ENCODE measurements at places on chromosomes 2 and 18. TPM values are rescaled to one million over a fixed set of nuclear protein-coding genes. Genes with fewer than 3 reads are reported as not detected.
A peak's percentile ranks its signal among the peaks of the same experiment; 100 is the strongest.

DNA sequence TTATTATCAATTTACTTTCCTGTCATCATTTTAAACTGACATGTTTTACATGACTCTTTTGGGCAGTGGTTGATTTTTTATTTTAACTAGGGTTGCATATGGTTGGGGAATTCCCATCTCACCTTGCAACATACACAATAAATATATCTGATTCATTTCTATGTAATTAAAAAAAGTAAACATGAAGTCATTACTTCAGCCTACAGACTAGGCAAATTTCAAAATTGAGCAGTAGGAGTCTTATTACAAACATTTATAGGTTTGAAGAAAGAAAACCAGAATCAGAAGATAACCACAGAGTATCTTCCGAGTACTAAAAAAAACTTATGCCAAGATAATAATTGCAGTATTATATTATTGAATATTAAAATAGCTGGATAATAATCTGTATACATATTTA is 377.0 kb upstream of the VRK2 start:
- DNase-seq: no peak

- peak; percentile 60 for DNase-seq
Observed at GRCh38 chr2:3423492-3424170, 44.1 kb downstream of the TRAPPC12 start.

GRCh38 chr18:45342166-45342565 is 273.1 kb upstream of the SLC14A2 start:
- DNase-seq: no peak

GRCh38 chr18:5738526-5738925 is 156.8 kb downstream of the TMEM200C start:
- no peak for DNase-seq

DNA sequence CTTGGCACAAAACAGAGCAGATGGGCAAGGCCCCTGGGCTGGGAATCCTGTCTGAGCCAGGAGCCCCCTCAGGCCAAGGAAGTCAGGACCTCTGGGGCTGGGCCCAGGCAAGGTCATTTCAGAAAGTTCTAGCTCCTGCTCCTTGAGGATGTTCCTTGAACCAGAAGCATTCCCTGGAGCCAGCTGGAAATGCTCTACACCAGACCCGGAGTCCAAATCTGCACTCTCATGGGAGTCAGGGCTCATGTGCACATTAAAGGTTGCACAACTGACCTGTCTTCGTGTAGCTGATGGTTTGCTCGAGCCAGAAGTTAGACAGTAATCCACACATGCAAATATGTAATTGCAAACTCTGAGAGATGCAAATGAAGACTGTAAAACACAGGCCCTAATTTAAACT is 18.0 kb downstream of the PARD6G start:
- no peak for DNase-seq

GRCh38 chr2:179729966-179730365 is 131.4 kb downstream of the ZNF385B start:
- no peak for DNase-seq

DNA sequence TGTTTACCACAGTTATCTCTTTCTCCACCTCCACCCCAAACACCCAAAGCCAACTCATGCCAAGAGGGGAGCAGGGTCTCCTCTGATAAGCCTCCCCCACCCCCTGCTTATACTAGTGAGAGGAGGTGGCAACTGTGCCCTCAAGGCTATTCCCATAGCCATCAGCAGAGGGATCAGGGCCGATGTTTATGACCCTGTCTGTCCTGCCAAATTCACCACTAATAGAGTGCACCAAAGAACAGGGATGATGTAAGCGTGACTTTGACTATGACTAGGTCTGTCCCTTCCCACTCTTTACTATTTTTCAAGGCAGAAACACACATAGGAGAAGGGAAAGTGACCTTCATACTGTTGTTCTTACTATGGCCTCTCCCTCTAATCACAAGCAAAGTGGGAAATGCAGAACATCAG is 74.6 kb downstream of the CLHC1 start:
- DNase-seq: no peak

DNA sequence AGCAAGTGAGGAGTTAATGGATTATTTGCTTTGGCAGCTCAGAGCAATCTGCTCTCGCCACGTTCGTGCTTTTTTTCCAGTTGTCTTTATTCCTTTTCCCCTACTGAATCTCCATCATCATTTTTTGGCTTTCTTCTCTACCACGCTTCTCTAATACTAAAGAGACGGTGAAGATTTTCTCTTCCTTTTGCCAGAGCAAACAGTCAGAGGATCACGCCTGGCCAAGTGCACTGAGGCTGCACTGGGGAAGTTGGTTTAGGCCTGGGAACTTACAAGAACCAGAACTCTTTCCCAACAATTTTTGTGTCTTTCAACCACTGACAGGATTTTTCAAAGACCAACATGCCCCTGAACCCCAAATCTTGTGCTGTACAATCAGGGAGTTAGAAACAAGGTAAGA is 172.3 kb downstream of the PID1 start:
- no peak for DNase-seq

DNA sequence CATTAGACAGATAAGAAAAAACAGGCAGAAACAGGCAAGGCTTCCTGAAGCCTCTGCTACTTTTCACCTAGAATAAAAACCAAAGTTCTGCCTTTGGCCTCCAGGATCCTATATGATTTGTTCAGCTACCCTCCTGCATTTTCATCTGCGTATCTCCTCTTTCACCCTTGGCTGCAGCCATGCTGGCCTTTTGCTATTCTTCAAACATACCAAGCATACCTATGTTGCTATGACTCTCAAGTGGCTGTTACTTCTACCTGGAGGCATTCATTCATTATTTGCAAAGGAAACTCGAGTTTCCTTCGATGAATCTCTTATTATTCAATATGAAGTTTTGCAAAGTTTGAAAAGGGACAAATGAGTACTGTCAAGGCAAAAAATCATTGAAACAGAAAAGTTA is 106.4 kb upstream of the HNMT start:
- no peak for DNase-seq

GRCh38 chr2:167487728-167488127 is 599.4 kb downstream of the XIRP2 start:
- no peak for DNase-seq

GRCh38 chr18:3027370-3027891 is 14.5 kb upstream of the LPIN2 start:
- no peak for DNase-seq

DNA sequence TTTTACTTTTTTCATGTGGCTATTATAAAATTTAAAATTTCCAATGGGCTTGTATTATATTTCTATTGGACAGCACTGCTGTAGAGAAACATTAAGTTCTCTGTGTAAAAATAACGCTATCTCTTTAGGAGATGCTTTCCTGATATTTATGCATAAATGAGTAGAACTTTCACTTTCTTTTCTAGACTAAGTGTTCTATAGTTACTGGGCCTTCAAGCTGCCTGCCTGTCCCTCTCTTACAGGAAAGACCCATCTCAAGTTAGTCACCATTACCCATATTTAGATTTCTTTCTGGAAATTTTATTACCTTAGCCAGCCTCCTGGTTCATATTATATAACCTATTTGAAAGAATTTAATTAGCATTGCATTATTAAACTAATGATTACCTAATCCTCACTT is 4.8 kb downstream of the ITGA4 start:
- DNase-seq: no peak

DNA sequence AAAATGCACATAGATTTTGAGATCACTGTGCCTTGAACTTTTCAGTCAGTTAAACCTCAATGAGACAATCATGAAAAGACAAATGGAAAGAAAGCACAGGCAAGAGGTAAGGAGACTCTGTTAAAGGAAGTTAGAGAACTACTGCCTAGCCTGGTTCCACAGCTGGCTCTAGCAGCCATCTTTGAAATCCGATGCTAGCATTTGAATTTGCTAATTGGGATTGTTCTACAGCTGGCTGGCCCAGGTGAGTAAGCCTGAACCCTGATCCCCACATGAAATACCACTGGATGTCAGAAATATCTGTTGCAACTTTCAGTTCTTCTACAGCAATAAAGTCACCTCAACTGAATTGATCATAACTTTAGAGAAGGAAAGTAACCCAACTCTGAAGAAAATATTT is 315.2 kb upstream of the CHAC2 start:
- no peak for DNase-seq

DNA sequence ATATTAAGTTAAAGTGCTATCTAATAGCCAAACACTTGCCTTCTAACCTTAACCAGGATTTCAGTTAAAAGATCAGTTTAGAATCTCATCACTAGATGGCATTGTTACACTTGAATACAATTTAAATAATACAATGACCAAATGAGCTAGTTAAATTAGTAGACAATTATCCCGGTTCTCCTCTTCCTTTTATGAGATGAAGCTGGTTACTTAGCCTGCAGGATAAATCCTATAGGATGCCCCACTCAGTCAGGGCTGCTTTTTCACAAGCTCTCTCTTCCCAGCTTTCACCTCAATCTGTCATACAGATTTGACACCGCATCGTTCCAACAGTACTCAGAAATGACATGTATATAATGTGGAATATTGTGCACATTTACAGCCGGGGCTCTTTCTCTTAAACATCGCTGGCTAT is 678.8 kb downstream of the KCNJ3 start:
- DNase-seq: no peak

DNA sequence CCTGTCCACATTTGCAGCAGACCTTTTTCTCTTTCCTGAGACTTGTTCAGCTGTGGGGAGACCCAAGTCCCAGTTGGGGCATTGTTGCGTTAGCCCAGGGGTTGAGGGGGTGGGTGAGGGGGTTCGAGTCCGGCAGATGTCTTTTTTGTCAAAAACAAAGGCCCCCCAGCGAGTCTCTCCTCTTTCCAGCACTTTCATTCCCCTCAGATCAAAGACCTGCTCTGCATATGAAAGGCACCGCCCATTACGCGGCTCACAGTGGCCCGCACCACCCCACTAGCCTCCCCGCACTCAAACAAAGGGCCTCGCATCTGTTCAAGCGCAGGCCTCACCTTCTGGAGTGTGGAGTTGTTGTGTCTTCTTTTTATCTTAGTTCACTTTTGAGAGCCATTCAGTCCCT is 25.2 kb downstream of the TRABD2A start:
- no peak for DNase-seq

GRCh38 chr2:6896930-6897759 is 19.6 kb downstream of the RSAD2 start:
- no peak for DNase-seq

DNA sequence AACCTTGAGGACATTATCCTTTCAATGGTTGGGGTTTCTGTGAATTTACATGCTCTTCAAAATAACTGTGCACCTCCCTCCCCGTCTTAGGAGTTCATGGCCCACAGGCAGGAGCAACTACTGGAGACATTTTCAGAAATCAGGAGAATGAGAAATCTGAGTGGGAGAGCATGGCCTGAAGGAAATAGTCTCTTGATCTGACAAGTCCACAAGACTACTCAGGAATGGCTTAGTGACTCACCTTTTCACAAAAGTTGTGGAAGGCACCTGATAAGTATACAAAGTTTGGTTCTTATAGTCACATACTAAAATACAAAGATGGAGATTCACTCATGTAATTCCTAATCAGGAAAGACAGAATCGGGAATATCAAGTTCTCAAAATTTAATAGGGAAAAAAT is 83.6 kb upstream of the NCKAP5 start:
- no peak for DNase-seq

- no peak for DNase-seq
Observed at GRCh38 chr2:141506135-141506534, 624.7 kb downstream of the LRP1B start.

DNA sequence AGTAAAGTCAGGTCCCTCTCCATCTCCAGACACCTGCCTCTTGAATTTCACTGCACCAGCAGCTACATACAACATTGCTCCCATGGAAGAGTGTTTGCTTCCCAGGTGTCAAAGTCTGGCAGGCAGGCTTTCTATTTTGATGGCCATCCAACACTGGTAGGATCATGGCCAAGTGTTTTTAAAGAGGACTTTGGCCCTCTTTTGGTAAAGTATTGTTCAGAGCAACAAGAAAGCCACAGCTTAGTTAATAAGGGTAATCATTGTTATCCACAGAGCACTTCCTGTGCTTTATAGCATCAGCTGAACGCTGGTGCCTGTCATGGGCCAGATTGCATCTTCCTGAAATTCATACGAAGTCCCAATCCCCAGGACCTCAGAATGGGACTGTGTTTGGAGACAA is 133.2 kb downstream of the NCK2 start:
- no peak for DNase-seq

- no peak for DNase-seq
Observed at GRCh38 chr2:43576981-43577892, 18.6 kb downstream of the THADA start.

Gene NT5DC4
- total RNA-seq: not detected

Gene SLC11A1
- total RNA-seq: 16.5 TPM

Gene KCNG2
- total RNA-seq: not detected

Gene GPN1
- 27.3 TPM for total RNA-seq

Gene OSR1
- total RNA-seq: 34.7 TPM

Gene CD8A
- 10.9 TPM for total RNA-seq

Gene HNMT
- 90.4 TPM for total RNA-seq

Gene LYPD6
- total RNA-seq: 12.2 TPM
